ENCODE measurements at places on chromosomes 4 and X.

DNA sequence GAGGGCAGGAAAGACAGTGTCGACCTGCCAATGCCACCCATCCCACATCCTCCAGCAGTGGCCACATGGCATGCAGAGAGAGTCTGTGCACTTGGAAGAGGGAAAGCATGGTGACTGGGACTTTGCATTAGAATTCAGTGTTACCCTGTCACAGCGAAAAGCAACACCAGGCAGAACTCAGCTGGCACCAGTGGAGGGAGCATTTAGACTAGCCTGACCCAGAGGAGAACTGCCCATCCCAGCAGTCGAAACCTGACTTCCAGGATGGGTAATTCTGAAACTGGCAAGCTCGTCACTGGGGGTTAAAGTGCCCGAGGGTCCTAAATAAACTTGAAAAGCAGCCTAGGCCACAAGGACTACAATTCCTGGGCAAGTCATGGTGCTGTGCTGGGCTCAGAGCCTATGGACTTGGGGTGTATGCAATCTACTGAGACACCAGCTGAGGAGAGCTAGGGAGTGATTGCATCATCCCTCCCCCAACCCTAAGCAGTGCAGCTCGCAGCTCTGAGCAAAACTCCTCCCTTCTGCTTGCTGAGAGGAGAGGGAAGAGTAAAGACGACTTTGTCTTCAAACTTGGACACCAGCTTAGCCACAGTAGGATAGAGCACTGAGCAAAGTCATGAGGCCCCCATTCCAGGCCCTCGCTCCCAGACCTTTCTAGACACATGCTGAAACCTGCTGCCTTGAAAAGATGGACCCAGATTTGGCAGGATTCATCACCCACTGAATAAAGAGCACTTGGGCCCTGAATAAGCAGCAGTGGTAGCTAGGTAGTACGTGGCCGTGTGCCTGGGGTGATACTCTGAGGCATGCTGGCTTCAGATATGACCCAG is 68.8 kb downstream of the DDX60L start:
- DNase-seq: no peak

DNA sequence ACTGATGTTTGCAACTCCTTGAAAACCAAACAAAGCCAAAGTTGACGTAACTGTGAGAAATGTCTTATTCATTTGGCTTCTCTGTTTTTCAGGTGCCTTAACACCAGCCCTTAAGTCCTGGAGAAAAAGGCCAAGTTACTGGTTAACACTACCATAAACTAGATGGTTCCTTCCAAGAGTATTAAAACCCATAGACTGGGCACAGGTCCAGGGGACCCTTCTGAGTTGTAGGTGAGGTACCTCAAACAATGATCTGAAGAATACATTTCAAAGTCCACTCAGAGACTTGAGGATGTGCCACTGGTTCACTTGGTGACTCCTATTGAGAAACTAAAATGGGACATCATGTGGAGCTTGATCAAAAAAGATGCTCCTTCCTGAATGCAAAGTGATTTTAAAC is 87.0 kb downstream of the NKX6-1 start:
- DNase-seq: no peak

- no peak for DNase-seq
Observed at GRCh38 chrX:154430479-154430878, 2.0 kb downstream of the ATP6AP1 start.

GRCh38 chr4:183106839-183107238 is 7.8 kb downstream of the WWC2 start:
- DNase-seq: no peak

DNA sequence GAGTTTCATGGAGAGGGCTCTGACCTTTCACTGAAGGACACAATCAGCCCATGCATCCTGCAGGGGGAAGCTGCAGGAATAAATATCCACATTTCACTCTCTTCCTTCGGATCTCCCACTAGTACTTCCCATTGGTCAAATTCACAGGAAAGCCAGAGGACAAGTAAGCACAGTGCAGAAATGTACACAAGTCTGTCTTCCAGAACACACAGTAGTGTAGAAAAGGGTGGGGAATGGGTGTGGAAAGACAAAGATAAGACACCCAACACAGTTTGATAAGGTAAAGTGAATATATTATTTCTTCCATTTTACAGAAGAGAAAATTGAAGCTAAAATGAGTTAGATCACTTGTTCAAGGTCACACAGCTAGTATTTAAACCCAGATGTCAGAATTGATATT is 81.1 kb upstream of the PCDH19 start:
- DNase-seq: no peak

DNA sequence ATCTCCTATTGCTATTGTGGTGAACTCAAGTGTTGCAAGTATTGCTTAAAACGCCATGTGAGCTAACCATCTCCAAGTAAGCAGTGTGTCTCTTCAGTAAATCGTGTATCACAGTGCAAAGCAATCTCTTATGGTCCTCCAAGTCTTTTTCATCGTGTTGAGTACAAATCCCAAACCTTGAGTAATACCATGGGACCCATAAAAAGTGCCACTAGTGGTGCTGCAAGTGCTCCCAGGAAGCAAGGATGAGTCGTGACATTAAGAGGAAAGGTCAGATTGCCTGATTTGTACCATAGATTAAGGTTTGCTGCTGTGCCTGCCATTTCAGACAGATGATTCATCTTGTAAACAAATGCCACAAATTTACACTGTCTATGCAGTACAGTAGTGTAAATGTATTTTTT is 66.9 kb upstream of the BMPR1B start:
- no peak for DNase-seq

DNA sequence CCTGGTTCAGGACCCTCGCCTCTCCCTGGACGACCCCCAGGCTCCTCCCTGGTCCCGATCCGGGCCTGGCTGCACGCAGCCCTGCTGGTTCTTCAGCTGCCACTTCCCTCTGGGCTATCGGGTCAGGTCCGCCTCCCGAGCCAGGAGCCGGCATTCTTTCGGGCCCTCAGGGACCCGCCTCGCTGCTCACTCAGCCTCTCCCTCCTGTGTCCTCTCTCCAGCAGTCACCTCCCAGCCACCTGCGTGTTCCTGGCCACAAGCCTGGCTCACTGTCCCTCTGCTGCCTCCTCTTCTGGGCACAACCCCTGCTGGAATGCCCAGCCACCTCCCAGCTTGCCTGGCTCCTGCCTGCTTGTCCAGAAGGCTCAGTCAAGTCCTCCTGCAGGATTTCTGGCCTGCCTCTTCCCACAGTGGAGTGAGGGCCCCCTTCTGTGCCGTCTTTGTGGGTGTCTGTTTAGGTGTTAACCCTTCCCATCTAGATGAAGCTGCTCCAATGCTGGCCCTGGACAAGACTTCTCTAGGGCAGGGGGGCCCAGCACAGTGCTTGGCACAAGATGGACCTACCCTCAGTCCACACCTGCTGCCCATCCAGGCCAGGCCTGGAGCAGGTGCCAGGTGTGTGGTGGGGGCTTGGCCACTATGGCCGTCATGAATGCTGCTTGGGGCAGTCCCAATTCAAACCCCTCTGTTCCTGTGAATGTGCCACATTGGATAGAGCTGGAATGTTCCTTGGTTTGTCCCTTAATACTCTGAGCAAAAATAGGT is 2.2 kb downstream of the WFS1 start:
- DNase-seq: no peak

GRCh38 chr4:101050088-101050836 is 297.1 kb downstream of the PPP3CA start:
- no peak for DNase-seq

DNA sequence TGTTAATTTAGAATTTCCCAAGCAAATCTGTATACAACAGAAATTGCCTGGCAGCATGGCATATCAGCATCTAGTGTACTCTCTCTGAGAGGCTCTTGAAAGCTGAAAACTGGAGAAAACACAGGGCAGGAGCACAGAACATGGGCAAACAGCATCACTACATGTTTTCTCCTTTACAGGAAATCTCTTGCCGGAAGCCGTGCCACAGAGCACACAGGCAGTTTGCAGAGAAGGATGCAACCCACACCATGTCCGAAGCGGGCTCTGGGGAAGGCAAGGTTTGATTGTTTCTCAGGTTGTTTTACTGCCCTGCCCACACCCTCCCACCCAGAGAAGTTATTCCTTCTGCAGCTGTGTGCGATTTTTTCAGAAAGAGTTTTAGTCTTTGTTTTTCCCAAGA is 41.1 kb upstream of the FAM9C start:
- DNase-seq: no peak

DNA sequence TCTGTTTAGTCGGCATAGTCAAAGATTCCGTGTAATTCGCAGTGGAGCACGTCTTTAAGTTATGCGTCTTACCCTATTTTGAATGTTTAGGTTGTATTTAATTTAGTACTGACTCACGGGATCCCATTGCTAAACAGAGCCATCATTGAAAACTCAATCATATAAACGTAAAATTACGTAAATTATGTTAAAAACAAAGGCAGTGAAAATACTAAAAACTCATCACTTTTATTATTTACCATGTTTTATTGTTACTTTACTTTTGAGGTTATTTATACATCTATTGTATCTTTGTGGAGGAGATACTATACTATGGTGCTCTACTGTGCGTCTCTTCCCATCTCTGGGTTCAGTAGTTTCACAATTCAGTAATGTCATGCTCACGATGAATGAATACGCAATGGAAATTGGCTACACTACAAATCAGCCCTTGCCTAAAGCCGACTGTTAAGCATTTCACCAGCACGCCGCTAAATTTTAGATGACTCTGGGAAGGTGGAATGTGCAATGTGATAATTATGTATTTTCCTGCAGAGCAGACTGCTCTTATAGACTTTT is 944 bp downstream of the FUNDC2 start:
- no peak for DNase-seq

GRCh38 chr4:124867536-124867935 is 155.0 kb upstream of the ANKRD50 start:
- DNase-seq: no peak

GRCh38 chrX:153611298-153612095 is 12.6 kb upstream of the CCNQ start:
- no peak for DNase-seq

GRCh38 chr4:138972956-138973801 is 42.4 kb upstream of the NOCT start:
- no peak for DNase-seq

- DNase-seq: no peak
Observed at GRCh38 chr4:142984871-142985585, 138.9 kb upstream of the INPP4B start.

GRCh38 chr4:120994521-120994920 is 72.0 kb upstream of the PRDM5 start:
- DNase-seq: no peak

DNA sequence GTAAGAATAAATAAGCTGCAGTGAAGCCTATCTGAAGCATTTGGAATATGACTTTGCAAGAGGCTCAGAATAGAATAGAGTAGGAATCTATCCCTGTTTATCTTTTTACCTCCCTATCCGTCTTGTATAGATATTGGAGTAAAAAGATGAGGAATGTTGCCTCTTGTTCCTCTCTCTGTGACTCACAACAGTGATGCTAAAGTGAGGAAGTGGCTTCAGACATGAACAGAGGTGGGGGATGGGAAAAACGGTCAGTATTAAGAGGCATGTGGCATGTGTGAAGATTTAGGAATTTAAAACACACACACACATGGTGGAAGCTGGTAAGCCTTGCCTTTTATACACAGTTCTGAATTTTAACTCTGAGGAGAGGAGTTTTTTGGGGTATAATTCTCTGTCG is 3.8 kb upstream of the DCAF4L1 start:
- no peak for DNase-seq

GRCh38 chr4:101464596-101464995 is 117.3 kb upstream of the PPP3CA start:
- DNase-seq: no peak

- DNase-seq: no peak
Observed at GRCh38 chrX:143940119-143940518, 56.2 kb downstream of the UBE2NL start.

- DNase-seq: no peak
Observed at GRCh38 chr4:112836895-112837294, 200.0 kb downstream of the LARP7 start.

DNA sequence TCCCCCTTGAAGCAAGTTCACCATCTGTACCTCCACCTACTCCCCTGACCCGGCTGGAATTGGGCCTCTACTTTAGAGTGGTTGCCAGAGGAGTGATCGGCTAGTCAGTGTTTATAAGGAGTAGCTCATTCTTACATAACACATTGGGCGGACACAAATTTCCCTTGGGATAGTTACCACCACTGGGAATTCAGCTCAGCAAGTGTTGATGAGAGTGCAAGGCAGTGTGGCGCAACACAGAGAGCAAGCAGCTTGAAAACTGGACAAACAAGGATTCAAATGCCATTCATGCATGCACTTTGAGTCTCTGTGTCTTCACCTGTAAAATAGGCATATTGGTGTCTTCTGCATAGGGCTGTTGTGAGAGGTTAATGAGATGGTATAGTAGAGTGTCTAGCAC is 92.7 kb downstream of the STK32B start:
- no peak for DNase-seq

GRCh38 chr4:159252491-159252890 is 149.6 kb downstream of the RAPGEF2 start:
- DNase-seq: no peak

DNA sequence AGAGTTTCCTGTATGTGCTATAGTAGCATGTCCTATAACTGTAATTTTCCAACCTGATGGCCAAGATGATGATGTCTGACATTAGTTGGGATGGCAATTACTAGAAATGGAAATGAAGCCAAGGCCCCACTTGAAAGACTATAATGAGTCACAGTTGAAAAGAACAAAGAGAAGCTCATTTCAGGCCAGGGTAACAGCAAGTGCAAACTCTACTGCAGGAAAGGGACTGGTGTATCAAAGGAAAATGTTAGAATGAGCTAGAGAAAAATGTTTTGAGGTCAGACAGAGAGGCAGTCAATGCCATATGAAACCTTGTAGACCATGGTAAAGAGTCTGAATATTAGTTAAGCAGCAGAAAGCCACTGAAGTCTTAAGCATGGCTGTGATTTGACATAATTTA is 146.2 kb upstream of the SH3RF1 start:
- DNase-seq: no peak

GRCh38 chrX:154452823-154453222 is 5.3 kb upstream of the PLXNA3 start:
- no peak for DNase-seq

DNA sequence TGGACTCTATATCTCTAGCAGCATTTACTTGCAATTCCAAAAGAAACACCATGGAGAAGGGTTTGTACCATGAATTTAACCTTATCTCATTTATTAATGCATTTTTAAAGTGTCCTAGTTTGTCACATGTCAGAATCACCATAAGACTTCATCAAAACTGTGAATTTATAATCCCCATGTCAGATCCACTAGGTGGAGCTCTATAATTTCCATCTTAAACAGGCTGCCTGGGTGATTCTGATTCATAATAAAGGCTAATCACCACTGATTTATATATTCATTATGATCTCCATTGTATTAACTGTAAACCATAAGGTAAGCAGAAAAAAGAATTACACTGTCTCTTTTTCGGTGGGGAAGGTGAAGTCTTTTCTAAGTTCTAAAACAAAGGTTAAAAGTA is 4.0 kb downstream of the TCEAL2 start:
- no peak for DNase-seq

Measured in T-helper 9 cell (primary cell).